ENCODE measurements at places on chromosomes 1 and 21. TPM values are rescaled to one million over a fixed set of nuclear protein-coding genes. Genes with fewer than 3 reads are reported as not detected.

DNA sequence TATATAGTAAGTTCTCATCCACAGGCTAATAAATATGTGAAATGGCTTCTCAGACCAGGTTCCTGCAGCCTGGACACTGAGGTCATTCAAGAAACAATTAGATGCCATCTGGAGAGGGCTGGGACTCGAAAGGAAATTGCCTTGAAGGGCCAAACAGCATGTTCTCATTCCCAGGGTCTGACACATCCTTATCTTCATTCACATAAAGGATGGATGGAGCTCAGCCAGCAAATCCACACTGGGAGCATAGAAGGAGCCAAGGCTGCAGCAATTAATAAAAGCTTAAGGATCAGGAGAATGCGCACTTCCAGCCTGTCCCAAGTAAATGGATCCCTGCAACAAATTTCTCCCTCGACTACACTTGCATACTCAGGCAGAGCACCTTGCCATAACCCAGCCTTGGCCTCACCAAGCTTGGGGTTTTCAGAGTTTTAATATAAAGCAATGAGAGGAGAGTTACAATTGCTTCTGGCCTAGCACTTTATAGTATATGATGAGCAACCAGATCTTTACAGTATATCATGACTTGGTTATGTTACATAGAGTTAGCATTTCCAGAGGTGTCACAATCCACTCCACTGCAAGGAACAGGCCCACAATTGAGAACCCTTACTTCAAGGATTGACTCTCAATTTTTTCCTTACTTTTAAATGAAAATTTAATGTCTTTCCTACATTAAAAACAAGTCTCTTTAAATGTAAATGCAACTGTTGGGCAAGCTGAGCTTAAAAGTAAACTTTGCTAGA is 55.9 kb downstream of the BCAR3 start:
- no peak for DNase-seq
- no peak overlapping the region for H3K27ac ChIP-seq
- no peaks in the 10 kb centered on the region for H3K36me3 ChIP-seq
- H3K4me3 ChIP-seq: no peak overlapping the region

The TMEM240 gene
- 3.9 TPM for total RNA-seq

- peaks cover under 1% of the 10 kb centered on the region for H3K4me1 ChIP-seq
- peaks cover 95% of the 10 kb centered on the region for H3K36me3 ChIP-seq
- H3K4me3 ChIP-seq: no peak overlapping the region
- H3K27ac ChIP-seq: no peak overlapping the region
These were observed 10.6 kb upstream of the NADK start for GRCh38 chr1:1788646-1789431.

DNA sequence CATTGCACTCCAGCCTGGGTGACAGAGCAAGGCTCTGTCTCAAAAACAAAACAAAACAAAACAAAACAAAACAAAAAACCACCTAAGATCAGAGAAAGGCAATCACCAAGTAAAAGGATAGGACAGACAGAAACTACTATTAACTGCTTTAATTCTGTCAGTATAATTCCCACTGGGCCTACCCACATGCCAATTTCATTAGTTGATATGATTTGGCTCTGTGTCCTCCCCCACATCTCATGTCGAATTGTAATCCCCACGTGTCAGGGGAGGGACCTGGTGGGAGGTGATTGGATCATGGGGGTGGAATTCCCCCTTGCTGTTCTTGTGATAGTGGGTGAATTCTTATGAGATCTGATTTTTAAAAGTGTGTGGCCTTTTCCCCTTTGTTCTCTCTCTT is 27.2 kb upstream of the CAPZB start:
- no peaks in the 10 kb centered on the region for H3K27me3 ChIP-seq
- DNase-seq: no peak
- no peaks in the 10 kb centered on the region for H3K36me3 ChIP-seq

The CD160 gene
- total RNA-seq: 1.1 TPM

The CSF3R gene
- total RNA-seq: 214 TPM

DNA sequence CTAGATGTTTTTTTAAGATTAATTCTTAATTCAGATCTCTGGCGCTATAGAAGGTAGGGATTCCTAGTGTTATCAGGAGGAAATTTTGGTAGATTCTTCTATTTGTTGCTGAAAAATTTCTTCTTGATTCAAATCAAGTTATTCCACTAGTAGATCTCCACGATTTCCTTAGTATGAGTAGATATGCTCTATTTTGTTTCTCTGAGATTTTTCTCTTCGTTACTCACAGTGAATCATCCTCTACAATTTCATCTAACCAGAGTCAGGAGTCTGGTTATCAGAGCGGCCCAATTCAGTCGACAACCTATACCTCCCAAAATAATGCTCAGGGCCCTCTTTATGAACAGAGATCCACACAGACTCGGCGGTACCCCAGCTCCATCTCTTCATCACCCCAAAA is 18.8 kb upstream of the HAX1 start:
- peaks cover 100% of the 10 kb centered on the region for H3K36me3 ChIP-seq
- DNase-seq: no peak

DNA sequence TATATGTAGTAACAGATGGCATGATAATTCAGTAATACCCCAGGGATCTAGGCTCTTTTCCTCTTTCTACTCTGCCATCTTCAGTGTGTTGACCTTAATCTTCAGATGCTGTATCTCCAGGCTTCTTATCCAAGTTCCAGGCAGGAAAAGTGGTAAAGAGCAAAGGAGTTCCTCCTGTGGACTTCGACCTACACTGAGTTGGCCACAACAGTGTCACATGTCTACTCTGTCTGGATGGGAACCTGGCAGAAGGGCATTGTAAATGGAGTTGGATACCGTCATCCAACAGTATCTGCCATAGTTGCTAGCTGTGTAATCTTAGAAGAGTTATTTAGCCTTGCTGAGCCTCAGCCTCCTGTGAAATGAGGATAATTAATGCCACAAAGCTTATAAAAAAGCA is 21.9 kb downstream of the IL23R start:
- no peaks in the 10 kb centered on the region for H3K27me3 ChIP-seq
- no peak overlapping the region for H3K4me3 ChIP-seq
- H3K36me3 ChIP-seq: no peaks in the 10 kb centered on the region
- H3K27ac ChIP-seq: no peak overlapping the region

The IL23R gene
- total RNA-seq: 0.18 TPM

DNA sequence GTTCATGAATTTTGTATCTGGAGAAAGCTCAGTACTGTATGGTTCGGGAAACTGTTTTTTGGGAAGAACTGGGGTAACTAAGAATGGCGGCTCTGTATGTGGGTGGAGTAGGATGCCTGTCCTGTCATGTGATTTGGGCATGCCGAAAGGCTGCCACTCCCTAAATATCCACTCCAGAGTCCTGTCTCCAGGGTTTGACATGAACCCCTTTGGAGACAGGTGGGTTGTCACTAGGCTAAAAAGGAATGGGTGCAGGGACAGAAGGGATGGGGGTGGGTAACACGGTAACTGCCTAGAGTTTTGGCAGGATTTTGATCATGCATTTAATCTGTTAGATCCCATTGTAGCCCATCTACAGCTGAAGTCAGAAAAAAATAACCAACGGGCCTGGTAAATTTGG is 150.1 kb downstream of the KCNJ6 start:
- no peaks in the 10 kb centered on the region for H3K4me1 ChIP-seq
- DNase-seq: no peak
- no peak overlapping the region for H3K27ac ChIP-seq
- no peaks in the 10 kb centered on the region for H3K36me3 ChIP-seq
- H3K27me3 ChIP-seq: no peaks in the 10 kb centered on the region

GRCh38 chr1:109208836-109209463 is 4.8 kb upstream of the SARS1 start:
- no peak overlapping the region for H3K4me3 ChIP-seq
- no peak overlapping the region for H3K27ac ChIP-seq
- no peak for DNase-seq
- no peaks in the 10 kb centered on the region for H3K27me3 ChIP-seq

- no peaks in the 10 kb centered on the region for H3K36me3 ChIP-seq
- H3K27me3 ChIP-seq: no peaks in the 10 kb centered on the region
- DNase-seq: no peak
- H3K4me1 ChIP-seq: no peaks in the 10 kb centered on the region
These were observed 83.3 kb downstream of the LACTBL1 start for GRCh38 chr1:22889213-22889827.

The PLA2G2A gene
- 181 TPM for total RNA-seq

GRCh38 chr21:22880573-22880972 is 1882.4 kb downstream of the NCAM2 start:
- no peaks in the 10 kb centered on the region for H3K36me3 ChIP-seq
- DNase-seq: no peak
- H3K4me3 ChIP-seq: no peak overlapping the region

DNA sequence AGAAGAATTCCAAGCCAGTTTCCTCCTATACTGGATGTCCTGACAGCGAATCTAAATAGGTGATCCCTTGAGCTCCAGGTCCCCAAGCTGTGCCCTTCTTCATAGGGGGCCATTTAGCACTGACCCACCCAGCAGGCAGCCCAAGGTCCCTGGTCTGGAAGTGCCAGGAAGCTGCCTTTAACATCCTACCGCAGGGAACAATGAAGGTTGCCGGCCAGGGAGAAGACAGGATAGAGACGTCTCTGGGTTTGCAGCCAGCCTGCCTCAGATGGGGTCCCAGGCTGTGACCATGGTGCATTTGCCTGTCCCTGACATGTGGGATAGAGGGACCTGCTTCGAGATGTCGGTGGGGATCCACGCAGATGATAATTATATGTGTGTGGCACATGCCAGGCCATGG is 2.7 kb upstream of the RIPK4 start:
- H3K27me3 ChIP-seq: peaks cover 68% of the 10 kb centered on the region
- no peak for DNase-seq
- no peaks in the 10 kb centered on the region for H3K36me3 ChIP-seq

The SPATA17 gene
- 4.0 TPM for total RNA-seq

- no peak overlapping the region for H3K4me3 ChIP-seq
- peaks cover 17% of the 10 kb centered on the region for H3K27me3 ChIP-seq
- DNase-seq: no peak
- H3K36me3 ChIP-seq: no peaks in the 10 kb centered on the region
- H3K27ac ChIP-seq: no peak overlapping the region
- H3K4me1 ChIP-seq: peaks cover 17% of the 10 kb centered on the region
These were observed 126.2 kb upstream of the ETS2 start for GRCh38 chr21:38679534-38679933.

The CD2 gene
- total RNA-seq: 9.8 TPM

Measured in lower lobe of right lung (tissue), 2 donors.